Brain microvascular endothelial cell (primary cell): ENCODE measurements at places on chromosomes 1 and 21.

- no peak for DNase-seq
These were observed 7.9 kb downstream of the ALX3 start for GRCh38 chr1:110062612-110063011.

DNA sequence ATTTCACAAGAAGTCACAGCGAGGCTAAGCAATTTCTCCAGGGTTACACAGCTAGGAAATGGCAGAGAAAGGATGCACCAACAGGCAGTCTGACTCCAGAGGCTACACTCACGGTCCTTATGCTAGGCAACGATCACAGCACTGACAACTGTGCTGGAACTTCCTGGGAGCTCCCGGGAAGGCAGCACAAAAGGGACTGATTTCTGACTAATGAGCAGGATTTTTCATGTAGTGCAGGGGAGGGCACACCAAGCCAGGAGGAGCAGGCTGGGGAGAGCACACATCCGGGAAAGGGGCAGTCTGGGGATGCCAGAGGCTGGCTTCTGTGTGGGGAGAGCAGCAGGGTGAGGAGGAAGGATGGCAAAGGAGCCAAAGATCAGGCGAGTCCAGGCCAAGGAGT is 486.7 kb downstream of the OMA1 start:
- DNase-seq, result no peak

- no peak for DNase-seq
These were observed 250.0 kb downstream of the SPATA17 start for GRCh38 chr1:217881131-217881543.

GRCh38 chr21:33924766-33925100 is 9.1 kb upstream of the ATP5PO start:
- no peak for DNase-seq

GRCh38 chr1:199868777-199869176 is 158.7 kb upstream of the NR5A2 start:
- no peak for DNase-seq

DNA sequence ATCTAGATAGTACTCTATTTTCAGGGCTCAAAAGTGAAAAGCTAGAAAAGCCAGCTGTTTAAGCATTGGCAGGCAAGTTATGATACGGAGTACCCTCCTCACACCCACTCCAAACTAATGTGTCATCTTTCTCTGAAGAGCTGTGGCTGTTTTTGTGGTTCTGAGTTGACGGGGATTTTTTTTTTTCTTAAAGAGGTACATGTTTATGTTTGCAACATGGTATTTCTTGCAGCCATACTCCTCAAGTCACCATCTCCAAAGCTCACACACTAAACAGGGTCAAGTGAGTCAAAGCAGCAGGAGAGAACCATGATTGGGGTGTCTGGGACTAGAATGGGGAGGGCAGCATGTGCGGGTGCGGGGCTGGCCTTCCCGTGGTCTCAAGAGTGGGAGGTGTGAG is 347.2 kb downstream of the DISC1 start:
- DNase-seq, result no peak

GRCh38 chr1:233157245-233157644 is 138.3 kb downstream of the PCNX2 start:
- DNase-seq, result no peak

GRCh38 chr1:53593758-53594380 is 134.7 kb downstream of the DMRTB1 start:
- no peak for DNase-seq

DNA sequence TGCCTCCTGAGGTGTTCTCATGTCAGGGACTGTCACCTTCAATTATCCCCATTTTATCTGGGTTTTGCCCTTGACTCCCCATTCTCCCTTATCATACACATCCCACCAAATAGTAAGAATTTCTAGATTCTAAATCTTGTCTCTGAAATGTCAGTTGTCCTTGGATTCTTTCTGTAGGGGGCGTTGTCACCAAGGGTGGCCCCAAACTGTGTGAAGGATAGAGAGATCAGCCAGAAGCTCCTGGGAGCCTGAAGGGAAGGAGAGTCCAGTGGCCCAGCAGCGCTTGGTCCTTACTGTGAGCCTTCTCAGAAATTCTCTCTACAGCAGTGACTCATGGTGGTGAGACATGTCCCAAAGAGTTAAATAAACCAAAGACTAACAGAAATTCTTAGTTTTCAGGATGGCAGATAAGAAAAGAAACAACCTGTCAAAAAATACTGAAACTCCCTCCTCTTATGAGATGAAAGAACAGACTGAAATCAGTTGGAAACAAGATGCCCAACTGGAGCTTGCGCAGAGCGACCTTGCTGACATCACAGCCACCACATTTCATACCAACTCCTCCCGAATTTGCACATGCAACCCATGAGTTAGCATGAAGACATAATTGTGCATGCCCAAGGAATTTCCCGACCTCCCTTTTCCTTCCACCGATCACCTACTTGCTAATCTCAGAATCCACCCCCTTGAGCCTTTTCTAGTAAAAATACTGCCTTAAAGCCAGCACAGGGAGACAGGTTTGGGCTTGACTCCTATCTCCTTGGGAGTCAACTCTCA is 109.8 kb downstream of the ELAVL4 start:
- DNase-seq, result no peak

DNA sequence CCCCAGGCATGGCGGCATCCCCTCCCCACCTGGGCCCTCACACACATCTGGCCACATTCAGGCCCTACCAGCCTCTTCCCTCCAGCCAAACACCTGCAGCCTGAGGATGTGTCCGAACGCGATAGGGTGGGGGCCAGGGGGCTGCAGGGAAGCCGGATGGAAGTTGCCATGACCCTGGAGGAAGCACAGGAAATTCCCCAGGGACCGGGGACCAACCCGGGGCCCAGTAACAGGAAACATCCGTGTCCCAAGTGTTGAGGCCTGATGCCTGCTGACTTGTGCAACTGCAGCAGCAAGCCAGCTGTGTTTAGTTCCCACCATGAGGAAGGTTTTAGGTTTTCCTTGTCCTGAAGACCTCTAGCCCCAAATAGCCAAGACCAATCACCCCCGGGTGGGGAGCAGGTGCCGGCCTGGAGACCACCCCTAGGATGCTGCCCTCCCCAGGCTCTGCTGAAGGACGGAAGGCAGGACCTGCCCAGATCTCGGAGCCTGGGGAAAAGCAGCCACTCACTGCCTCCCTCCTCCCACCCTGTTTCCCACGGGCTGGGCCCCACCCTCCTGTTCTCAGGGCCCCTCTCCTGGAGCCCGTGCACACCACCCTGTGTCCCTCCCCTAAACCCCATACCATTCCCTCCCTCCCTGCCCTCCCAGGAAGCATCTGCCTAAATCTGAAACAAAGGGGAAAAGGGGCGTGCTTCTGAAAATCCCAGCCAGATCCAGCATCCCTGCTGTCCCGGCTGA is 29.8 kb downstream of the MEGF6 start:
- no peak for DNase-seq
